Suppressor macrophage (primary cell): ENCODE measurements at places on chromosomes 16 and 17.

- DNase-seq, result no peak
Observed at GRCh38 chr17:41073676-41074075, 8.0 kb upstream of the KRTAP2-4 start.

DNA sequence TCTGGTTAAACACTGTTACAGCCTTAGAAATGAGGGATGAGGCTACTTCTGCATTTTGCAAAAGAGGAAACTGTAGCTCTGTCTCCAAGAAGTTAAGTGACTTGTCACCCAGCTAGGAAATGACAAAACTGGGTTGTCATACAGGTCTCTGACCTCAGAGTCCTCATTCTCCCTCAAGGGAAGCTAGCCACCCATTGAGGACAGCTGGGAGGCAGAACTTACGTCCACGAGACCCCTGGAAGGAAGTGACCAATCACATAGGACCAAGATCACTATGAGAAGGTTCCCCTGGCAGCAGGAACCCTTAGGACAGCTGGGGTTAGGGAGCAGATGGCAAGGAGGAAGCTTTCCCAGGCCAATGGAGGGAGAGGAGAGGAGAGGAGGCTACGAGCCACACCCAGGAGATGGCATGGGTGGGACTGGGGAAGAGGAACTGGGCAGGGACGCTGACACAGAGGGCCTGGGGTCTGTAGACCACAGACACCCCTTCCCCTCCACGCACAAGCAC, 11.2 kb downstream of the METTL22 start:
- peak; percentile 93 for DNase-seq

DNA sequence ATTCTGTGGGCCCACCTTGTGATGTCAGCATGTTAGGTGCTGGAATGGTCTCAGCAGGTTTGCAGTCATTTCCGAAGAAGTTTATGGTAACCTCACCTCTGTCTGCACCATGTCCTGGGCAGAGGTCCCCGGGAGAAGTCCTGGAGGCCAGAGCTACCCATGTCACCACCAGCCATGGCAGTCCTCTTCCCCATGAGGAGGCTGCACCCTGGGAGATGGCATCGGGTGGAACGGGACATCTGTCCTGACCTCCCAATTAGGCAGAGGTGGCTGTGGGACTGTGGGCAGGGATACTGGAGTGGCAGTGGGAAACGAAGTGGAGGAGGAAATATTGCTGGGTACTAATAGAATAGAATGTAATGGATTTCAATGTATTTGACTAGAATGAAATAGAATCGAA, 511.8 kb upstream of the WSB1 start:
- no peak for DNase-seq

- peak; percentile 45 for DNase-seq
Observed at GRCh38 chr17:74682471-74683190, 30.1 kb downstream of the CD300LF start.

- no peak for DNase-seq
Observed at GRCh38 chr16:87563022-87563421, 39.3 kb upstream of the JPH3 start.

DNA sequence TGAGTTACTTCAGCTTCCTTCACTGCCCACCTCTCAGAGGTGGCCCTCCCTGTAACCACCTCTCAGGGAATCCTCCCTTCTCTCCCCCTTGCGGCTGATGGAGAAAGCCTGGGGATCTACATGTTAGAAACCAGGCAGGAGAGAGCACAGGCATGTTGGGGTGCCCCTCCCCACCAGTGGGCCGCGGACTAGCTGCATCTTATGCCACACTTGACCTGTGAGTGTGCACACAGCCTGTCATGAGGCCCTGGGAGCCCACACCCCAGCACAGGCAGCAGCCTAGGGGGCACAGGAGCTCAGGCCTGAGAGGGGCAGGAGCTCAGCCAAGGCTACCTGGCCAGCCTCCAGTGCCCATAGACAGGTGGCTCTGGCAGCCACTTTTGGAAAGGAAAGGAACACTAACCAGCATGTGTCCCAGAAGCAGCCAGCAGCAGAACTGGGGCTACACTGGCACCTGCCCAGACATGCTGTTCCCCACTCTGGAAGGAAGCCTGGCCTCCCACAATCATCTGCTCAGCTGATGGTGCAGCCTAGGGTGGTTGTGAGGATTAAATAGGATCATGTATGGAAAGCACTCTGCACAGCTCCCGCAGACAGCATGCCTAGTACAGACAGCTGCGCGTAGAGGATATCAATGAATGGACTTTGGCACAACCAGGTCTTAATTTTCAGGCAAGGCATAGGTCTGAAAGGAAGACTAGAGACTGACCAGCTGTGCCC, 60.5 kb downstream of the TMEM132E start:
- no peak for DNase-seq

DNA sequence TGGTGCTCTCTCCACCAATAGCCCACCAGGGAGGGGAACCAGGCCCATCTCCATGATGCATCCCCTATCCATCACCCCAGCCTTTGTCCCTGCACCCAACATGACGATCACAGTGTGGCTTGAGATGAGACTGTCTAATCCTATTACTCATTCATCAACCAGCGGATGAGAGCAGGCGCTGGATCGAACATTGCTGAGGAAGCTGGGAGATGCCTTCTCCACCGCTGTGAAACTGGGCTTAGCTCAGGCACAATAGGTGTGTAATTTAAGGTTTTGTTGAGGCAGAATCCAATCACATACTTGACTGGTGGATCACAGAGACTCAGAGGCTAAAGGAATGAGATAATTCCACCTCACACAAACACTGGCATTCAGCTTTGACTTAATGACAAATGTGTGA, 64.6 kb upstream of the IRX3 start:
- no peak for DNase-seq

DNA sequence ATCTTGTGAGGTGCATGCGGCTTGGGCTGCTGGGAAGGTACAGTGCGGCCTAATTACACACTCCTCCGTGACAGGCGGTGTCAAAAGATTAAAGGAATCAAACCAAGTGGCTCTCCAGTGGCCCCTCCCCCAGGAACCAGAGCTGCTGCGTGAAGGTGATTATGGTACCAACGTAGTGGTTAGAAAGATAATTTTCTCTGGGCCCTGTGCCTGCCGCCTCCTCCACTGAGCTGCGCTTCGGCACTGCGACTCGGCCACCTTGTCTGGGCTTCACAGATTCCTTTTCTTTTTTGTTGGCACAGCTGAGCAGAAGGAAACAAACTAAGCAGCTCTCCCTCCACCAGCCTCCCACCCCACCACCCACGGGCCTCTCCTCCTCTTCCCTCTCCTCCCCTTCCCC, 113.2 kb upstream of the SDK2 start:
- no peak for DNase-seq

- DNase-seq, result no peak
Observed at GRCh38 chr17:21530311-21530710, 154.2 kb downstream of the KCNJ12 start.

- DNase-seq, result no peak
Observed at GRCh38 chr16:17509194-17509593, 38.4 kb upstream of the XYLT1 start.

GRCh38 chr17:17447264-17447663, 29.5 kb upstream of the MED9 start:
- DNase-seq, result no peak
